ENCODE measurements at places on chromosomes 7 and 10.
A peak's percentile ranks its signal among the peaks of the same experiment; 100 is the strongest.

- DNase-seq = no peak
Observed at GRCh38 chr10:121069061-121069850, 218.1 kb downstream of the WDR11 start.

DNA sequence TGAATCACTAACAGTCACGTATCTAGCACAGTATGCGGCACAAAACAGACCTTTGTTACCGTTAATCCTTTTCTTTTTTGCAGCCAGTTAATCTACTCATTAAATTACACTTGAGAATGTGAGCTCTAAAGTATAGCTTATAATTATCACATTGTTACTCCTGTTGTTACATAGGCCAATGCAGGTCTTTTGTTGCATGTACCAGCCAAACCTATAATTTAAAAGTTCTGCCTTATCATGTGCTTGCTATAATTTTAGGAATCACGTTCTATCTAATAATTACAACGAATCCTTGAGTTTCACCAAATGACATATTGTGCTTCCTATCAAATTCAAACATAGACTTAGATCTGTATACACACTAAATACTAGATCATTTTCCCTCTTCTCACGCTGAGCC, 245.1 kb downstream of the DGKI start:
- DNase-seq = no peak

DNA sequence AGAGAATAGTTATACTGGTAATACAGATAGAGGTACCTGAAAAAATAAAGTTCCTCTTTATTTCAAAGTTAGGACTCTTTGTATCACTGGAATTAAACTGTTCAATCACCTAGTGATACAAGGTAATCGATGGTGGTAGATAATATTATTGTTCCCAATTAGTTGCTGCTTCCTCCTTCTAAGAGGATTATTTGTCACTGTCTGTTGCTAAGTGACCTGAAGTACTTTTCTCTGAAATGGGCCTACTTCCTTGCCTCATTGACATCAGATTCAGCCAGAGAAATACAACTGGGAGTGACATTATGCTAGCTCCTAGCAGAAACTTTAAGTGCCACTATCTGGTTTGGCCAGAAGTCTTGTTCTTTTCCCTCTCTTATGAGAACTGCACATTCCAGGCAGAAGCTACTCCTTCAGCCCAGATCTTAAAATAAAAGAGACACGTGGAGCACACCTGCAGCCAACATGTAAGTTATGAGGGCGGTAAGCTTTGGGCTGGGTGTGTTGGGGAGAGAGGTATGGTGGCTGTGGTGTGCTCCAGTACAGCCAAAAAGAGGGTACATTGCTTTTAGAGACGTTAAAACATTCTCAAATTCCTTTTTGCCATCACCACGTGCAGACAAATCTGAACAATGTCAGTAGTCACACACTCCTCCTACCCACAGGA, 54.8 kb downstream of the MINDY3 start:
- no peak for DNase-seq

- DNase-seq = no peak
Observed at GRCh38 chr10:3659203-3659917, 125.6 kb downstream of the KLF6 start.

- DNase-seq = no peak
Observed at GRCh38 chr7:1354661-1355567, 104.4 kb downstream of the MICALL2 start.

DNA sequence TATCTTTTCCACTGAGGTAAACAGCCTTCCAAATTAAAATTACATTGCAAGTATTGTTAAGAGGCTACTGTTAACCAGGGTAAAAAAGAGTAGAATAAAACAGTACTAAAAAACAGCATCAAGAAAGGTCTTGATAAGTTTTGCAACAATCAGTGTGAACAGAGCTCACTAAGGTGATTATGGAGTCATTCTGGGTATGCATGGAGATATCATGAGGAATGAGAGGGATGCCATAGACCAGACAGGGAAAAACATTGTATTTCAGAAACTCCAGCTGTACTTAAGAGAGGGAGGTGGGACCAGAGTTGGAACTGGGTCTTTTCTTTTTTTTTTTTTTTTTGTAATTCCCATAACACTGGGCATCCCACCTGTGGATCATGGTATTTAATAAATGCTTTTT, 549.6 kb downstream of the INHBA start:
- DNase-seq = no peak

DNA sequence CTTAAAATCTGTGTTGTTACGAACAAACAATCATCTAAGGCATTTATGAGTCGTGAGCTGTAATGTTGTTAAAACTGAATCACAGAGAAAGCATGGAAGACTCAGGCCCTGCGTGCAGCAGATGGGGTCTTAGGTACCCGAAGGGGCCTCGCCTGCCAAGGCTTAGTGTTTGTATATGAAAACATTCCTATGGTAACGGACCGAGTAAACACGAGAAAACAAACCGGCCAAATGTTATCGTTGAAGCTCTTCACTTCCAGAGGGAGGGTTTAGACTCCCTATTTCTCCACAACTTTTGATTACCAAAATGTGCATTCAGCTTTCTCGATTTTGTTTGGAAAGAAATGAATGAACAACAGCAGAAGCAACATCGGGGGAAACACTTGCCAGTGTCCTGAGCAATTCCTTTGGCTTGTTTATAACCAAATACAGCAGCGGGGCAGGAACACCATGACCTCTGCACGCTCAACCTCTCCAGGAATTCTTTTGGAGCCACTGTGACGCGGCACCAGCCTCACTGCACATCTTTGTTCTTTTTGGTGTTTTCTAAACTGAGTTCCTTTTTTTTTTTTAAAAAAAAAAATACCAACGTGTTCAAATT, 121.6 kb upstream of the KLF6 start:
- no peak for DNase-seq

DNA sequence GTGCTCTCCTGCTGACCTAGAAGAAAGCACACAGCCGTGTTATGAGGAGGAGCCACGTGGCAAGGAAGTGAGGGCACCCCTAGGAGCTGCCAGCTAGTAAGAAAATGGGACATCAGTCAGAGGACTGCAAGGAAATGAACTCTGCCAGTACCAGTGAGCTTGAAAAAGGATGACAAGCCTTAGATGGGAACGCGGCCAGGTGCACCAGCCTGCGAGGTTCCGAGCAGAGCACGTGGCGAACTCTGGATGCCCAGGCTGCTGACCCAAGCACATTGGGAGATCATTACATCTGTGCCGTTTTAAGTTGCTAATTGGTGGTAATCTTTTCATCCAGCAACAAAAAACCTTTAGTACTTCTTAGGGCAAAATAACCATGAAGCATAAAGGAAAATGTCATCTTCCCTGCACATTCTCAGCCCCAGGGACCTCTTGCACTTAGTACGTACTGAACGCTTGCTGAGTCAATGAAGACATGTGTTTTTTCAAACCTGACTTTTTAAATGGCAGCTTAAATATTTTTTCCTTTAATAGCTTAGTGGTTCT, 69.4 kb downstream of the AMZ1 start:
- DNase-seq = no peak

- DNase-seq = no peak
Observed at GRCh38 chr10:128901236-128901635, 565.8 kb upstream of the MGMT start.

GRCh38 chr10:133013463-133013862, 71.1 kb upstream of the CFAP46 start:
- no peak for DNase-seq

DNA sequence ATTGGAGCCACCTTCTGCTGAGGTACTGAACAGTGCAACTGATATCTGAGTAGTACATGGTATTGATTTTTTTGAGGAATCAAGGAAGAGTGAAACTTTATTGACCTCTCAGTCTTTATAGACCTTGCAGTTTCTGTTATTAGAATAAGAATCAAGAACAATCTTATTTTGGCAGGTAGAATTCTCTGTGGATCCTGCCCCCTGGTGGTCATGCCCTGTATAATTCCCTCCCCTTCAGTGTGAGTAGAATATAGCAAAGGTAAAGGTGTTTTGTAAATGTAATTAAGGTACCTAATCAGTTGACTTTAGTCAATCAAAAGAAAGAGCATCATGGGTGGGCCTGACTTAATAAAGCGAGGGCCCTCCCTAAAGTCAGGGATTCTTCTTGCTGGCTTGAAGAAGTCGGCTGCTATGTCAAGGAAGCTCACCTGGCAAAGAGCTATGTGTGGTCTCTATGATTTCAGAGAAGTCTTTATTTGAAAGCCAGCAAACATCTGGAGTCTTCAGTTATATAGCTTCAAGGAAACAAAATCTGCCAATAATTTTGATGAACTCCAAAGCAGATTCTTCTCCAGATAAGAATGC, 142.8 kb downstream of the LSM5 start:
- no peak for DNase-seq

DNA sequence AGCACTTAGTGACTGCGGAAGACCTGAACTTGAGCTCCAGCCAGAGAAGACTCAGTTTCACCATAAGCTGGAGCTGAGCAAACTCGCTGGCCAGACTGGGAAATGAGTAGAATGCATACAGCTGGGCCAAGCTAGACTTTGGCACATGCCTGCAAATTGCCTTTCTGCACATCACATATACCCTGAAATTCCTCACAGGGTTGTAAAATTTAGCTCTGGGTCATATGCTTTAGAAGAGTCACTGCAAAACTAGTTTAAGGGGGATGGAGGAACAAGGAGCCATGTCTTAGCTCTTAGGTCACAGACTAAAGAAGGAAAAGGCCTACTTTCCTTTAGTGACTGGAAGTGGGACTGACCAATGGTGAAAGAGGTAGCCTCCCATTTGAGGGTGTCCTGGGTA, 67.6 kb downstream of the PPP1R3C start:
- no peak for DNase-seq

- peak; percentile 36 for DNase-seq
Observed at GRCh38 chr10:17348501-17349349, 105.7 kb downstream of the ST8SIA6 start.

DNA sequence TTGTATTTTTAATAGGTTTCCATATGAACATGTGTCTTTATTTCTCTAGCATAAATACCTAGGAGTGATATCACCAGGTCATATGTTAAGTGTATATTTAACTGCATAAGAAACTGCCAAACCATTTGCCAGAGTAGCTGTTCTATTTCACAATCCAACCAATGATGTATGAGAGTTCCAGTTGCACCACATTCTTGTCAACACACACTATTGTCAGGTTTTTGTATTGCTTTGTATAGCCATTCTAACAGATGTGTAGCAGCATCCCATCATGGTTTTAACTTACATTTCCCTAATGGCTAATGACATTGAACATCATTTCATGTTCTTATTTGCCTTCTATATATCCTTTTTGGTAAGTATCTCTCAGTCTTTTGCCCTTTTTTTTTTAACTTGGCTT, 4.1 kb downstream of the CUZD1 start:
- DNase-seq = no peak

DNA sequence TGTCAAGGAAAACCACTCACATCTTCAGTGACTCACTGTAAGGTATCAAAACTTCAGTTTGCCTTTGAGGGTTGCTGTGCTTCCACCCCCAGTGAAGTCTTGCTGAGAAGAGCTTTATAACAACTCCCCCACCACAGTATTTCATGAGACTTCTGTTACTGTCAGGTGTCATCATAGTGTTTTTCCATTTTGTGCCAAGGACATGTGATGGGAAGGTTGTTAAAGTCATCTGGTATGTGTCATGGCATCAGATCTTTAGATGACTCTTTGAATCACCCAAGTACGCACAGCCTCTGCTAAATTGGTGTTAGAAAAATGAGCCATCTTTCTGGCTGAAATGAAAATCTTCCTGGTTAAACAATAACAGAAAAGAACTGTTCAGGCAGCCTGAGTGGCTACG, 115.0 kb upstream of the CCDC6 start:
- no peak for DNase-seq

- DNase-seq = no peak
Observed at GRCh38 chr10:50885097-50885859, at the start of gene A1CF. Gene A1CF (minus strand): TSS chr10:50885627. CDS start chr10:50859940, 25,687 bp downstream.

- no peak for DNase-seq
Observed at GRCh38 chr7:30308389-30308788, 24.0 kb downstream of the ZNRF2 start.

- no peak for DNase-seq
Observed at GRCh38 chr10:118746246-118746645, 8.5 kb downstream of the CACUL1 start.
